ENCODE measurements at places on chromosomes 6 and 20. TPM values are rescaled to one million over a fixed set of nuclear protein-coding genes. Genes with fewer than 3 reads are reported as not detected.
A peak's percentile ranks its signal among the peaks of the same experiment; 100 is the strongest.

The ZC3H12D gene
- 0.51 TPM for total RNA-seq

The EPB41L1 gene
- total RNA-seq, result 21.5 TPM

The ATP6V1G2 gene
- 2.2 TPM for total RNA-seq

The SIM1 gene
- total RNA-seq, result not detected

The METTL24 gene
- total RNA-seq, result 1.1 TPM

The HRH3 gene
- not detected for total RNA-seq

The OPN5 gene
- total RNA-seq, result not detected

The BPIFB1 gene
- not detected for total RNA-seq

The FAM184A gene
- total RNA-seq, result 2.4 TPM

The SULF2 gene
- 29.5 TPM for total RNA-seq

The HTR1E gene
- not detected for total RNA-seq

The DNAJC5 gene
- 41.4 TPM for total RNA-seq

The VARS2 gene
- total RNA-seq, result 18.3 TPM

- DNase-seq, result no peak
These were observed 87.8 kb upstream of the PRSS16 start for GRCh38 chr6:27159725-27160124.

DNA sequence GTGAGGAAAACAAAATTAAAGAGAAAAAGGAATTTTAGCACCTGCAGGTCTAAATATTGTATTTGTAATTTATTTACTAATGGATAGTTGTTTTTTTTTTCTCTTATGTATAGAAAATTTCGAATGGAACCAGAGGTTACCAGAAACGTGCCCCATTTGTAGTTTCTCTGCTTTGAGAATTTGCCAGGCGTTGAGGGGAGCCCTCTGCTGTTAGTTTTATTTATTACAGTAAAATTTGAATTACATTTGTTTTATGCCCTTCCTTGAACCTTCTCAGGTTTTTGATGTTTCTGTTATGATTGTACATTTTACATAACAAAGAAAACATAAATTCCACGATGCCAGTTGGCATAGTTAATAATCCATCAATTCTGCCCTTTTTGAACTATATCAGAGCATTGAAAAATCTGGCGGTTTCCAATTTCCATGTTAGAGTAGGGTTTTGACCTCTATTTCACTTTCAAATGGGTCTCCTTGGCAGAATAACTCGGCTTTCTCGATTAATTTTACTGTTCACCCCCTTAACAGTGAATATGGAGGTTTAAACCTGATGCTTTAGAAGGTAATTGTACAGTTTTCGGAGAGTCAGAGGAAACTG, 35.1 kb upstream of the RFPL4B start:
- DNase-seq, result no peak

DNA sequence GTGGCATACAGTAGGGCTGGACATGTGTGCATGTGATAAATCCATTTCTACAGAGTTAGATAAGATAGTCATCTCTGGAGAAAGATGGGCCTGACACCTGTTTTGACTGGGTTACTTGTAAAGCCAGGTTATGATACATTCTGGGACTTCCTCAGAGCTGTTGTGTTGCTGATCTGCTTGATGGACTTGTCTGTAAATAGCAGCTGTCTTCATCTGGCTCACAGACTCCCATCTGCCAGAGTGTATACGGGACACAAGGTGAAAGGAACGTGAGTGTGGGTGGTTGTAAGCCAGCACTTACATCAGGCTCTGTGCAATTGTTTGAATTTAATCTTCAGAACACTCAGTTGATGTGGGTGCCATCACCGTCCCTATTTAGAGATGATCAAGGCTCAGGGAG, 49.8 kb downstream of the ZDHHC14 start:
- no peak for DNase-seq

- DNase-seq, result no peak
These were observed 173.1 kb downstream of the HACE1 start for GRCh38 chr6:104686550-104687175.

DNA sequence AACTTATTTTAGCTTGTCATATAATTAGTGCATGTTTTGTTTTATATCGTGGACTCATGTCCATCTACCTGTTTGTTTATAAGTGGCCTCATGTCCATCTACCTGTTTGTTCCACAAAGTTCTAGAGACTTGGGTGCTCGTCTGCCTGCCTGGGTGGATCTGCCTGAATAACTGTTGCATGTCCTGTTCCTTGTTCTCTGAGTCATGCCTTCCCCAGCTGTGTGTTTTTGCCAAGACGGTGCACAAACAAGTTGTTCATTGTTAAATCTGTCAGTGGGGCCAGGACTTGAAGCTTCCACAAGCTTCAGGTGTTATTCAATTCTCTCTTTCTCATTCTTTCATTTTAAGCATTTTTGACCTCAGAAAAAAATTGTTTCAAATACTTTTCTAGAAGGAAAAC, 358.0 kb upstream of the CITED2 start:
- DNase-seq, result no peak

DNA sequence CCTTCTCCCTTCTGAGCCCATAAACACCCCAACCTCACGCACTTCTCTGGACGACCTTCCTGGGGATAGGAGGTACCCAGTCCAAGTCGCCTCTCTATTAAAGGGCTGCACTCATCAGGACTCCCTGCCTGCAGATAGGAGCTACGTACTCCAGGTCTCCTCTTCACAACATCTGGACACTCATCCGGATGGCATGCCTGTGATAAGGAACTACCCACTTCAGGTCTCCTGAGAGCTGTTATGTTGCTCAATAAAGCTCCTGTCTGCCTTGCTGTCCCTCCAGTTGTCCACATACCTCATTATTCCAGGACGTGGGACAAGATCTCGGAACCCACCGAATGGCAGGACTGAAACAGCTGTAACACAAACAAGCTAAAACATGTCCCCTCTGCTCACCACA, 548.0 kb downstream of the TBC1D32 start:
- DNase-seq, result no peak

- DNase-seq, result no peak
These were observed 21.2 kb downstream of the KIF25 start for GRCh38 chr6:168018664-168019063.

- no peak for DNase-seq
These were observed 198.7 kb downstream of the TFAP2C start for GRCh38 chr20:56827763-56828162.

DNA sequence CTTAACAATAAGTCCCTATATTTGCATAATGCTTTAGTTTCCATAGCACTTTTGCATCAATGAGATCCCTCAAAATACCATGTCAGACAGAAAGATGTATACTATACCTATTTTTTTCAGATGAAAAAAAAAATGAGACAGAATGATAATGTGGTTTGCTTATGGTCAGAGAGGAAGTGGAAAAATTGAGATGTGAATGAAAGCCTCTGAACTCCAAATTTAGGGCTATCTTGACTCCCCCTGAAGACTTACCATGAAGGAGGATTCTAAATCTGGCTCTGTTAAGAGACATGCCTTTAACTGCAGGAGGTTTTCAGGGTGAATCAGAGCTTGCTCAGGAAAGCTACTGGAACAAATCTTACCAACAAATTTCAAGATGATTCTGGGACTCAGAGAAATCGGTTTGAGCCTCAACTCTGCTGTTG, 176.2 kb downstream of the ISM1 start:
- no peak for DNase-seq

- DNase-seq, result no peak
These were observed 1067.5 kb upstream of the MAP3K7 start for GRCh38 chr6:91654357-91654756.

GRCh38 chr20:7406671-7407070, 533.6 kb downstream of the HAO1 start:
- no peak for DNase-seq

- no peak for DNase-seq
These were observed 159.1 kb downstream of the MTHFD1L start for GRCh38 chr6:151024597-151024996.

GRCh38 chr20:50810063-50810462, 15.2 kb downstream of the BCAS4 start:
- no peak for DNase-seq

DNA sequence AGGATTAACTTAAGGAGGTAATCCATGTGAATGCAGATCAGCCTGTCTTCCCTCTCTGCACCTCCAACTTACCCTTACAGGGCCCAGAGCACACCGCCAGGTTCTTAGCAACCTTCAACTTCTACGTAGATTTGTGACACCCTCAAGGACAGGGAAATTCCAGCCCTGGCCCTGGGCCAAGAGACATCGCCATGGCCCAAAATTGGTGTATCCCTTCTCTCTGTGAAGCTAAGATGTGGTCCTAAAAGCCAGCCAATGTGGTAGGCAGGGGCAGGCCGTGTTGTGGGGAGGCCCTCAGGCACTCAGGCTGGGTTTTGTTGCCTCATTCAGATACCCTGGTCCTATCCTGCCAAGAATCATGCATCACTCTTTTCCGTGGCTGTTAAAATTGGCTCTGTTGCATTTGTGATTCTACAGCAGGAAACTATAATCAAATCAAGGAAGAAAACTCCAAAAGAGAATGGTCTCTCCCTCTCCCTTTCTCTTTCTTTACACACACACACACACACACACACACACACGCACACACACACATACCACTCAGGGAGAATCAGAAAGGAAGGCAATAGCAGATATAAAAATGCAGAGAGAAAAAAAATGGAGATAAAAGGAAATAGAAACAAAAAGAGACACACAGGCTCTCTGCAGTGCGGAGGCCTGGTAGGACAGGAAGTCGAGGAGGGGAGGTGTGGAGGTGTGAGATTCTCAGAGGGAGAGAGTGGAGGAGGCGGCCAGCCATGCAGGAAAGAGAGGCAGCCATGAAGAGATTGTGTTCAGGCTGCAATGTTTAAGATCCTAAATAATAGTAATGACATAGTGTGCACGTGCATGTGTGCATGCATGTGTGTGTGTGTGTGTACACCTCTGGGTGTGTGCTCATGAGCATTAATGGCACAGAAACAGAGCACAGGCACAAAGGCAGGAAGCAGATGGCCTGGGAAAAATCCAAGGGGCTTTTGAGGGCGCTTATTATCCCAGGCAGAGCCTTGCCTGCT, 201.8 kb upstream of the LRFN2 start:
- no peak for DNase-seq

DNA sequence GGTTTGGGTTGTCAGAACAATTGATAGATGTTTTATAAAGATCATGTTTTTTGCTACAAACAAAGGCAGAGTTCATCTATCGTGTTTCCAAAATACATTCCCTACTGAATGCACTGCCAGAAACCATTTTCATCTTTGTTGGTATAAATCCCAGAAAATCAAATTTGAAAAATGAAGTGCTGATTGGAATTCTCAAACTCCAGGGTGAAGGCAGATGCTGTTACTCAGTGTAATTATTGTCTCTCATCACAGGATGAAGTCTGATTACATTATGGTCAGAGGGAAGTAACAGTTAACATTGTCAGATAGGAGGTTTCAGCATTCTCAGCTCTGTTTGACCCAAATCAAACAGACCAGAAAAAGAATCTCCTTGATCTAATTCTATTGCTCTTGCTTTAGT, 198.4 kb upstream of the KCNK16 start:
- DNase-seq, result no peak

DNA sequence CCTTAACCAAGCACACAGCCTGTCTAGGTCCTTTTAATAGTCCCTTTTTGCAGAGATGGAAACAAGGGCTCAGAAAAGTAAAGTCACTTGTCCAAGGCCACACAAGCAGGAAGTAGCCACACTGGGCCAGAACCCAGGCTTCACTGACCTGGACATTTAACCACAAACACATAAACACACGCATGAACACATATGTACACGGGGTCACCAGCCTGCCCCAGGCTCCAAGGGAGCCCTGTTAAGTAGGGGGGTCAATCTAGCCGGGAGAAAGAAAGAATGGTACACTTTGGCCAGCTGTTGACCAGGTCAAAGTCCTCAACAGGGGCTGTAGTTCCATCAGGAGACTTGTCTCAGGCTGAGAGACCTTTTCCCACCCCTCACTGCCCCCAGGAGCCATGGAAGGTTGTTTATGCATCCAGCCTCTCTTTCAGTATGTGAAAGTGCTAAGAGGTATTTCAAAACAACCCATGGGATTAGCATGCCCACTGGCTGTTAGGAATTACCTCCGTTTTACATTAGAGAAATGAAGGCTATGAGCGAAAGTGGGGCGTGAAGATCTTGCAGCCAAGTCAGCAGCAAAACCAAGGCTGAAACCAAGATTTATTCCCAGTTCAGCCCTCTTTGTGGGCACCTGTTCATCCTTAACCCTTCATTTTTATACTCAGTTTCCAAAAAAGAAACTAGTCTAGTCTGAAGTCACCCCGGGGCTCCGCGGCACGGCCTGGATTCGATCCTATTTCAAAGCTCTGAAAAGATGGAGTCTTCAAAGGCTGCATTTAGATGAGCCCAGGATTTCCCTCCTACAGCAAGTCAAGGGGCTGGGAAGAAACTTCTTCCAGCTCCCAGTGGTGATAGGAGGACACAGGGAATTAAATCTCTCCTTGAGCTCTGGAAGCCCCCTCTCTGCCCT, 9.8 kb downstream of the SDC4 start:
- DNase-seq, result no peak

GRCh38 chr6:151209071-151209831, 30.5 kb upstream of the AKAP12 start:
- no peak for DNase-seq

DNA sequence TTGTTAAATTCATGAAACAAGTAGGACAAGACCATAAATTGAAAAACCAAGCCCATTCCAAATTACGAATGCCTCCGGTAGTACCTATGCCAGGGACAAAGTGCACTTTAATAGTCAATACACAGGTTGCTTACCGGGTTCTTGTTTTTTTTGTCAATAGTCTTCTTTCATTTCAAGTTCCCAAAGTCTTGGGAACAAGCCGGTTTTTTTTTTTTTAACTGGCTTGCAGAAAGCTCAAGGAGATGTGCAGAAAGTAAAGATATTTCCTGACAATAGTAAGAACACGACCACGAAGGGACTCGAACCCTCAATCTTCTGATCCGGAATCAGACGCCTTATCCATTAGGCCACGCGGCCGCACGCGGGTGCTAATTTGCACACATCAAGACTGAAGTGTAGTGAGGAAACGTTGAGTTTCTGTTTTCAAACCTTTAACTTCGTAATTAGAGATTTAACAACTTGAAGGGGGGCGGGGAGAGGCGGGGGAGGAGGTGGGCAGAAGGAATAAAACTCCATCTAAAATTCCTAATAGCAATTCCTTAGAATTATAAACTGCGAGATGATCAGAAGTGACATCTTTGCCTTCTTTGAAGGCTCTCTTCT, 181.0 kb downstream of the TRIM27 start:
- no peak for DNase-seq

GRCh38 chr6:116010790-116011401, 49.8 kb downstream of the FRK start:
- DNase-seq, result peak; percentile 79

GRCh38 chr20:54048891-54049545, 21.4 kb downstream of the BCAS1 start:
- DNase-seq, result no peak

All from Right ventricle myocardium inferior (tissue), 1 donor.